ENCODE measurements at places on chromosomes 2 and 18.
A peak's percentile ranks its signal among the peaks of the same experiment; 100 is the strongest.

GRCh38 chr2:167388497-167388896 lies 500.2 kb downstream of the XIRP2 start:
- no peak for DNase-seq
- no peaks in the 10 kb centered on the region for H3K27me3 ChIP-seq
- H3K36me3 ChIP-seq, result no peaks in the 10 kb centered on the region

- no peaks in the 10 kb centered on the region for H3K36me3 ChIP-seq
- DNase-seq, result no peak
- H3K27ac ChIP-seq, result no peak overlapping the region
- H3K4me3 ChIP-seq, result no peak overlapping the region
- peaks cover 4% of the 10 kb centered on the region for H3K4me1 ChIP-seq
Observed at GRCh38 chr2:114651933-114652332, 209.5 kb downstream of the DPP10 start.

DNA sequence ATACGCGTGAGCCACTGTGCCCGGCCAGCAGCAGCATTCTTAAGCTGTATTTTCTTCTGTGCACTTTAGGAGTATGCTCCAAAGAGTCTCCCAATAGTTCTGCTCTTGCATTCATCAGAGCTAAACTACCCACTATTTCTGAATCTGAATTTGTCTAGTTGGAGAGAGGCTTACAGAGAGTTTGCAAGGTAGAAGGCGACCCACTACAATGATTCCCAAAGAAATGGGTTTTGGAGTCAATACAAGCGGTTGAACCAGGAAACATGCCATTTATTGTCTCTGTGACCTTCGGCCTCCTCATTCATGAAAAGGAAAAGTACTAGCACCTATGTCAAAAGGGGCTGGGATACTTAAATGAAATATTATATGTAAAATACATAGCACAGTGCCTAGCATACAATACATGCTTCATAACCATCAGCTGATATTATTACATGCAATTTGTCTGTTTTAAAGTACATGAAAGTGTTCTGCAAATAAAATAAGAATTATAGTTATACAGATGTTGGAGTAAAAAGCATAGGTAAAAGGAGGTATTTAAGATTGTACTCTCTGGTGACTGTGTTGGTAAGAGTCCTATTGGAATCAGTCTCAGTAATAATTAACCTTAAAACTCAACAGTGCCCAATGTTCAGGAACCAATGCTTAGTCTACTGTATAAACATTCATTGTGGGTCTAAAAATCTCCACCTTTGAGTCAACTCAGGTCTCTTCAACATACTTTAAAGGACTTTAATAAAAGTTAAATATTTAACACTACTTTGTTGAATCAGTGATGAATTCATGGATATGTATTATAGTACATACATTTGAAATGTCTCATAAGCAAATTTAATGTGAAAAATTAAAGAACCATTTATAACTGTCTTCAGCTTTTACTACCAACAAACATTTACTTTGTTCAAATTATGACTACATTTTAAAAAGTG lies 89.8 kb upstream of the GRB14 start:
- H3K4me3 ChIP-seq, result 0 out of 2 replicates have a peak overlapping the region, but pooled peaks have one; percentile 3
- H3K27ac ChIP-seq, result peak overlapping the region; percentile 40
- H3K27me3 ChIP-seq, result no peaks in the 10 kb centered on the region
- H3K36me3 ChIP-seq, result peaks cover 1% of the 10 kb centered on the region

GRCh38 chr2:210681491-210681890 lies 125.1 kb downstream of the CPS1 start:
- no peaks in the 10 kb centered on the region for H3K36me3 ChIP-seq
- H3K27ac ChIP-seq, result no peak overlapping the region
- no peak overlapping the region for H3K4me3 ChIP-seq
- H3K27me3 ChIP-seq, result no peaks in the 10 kb centered on the region
- no peak for DNase-seq

DNA sequence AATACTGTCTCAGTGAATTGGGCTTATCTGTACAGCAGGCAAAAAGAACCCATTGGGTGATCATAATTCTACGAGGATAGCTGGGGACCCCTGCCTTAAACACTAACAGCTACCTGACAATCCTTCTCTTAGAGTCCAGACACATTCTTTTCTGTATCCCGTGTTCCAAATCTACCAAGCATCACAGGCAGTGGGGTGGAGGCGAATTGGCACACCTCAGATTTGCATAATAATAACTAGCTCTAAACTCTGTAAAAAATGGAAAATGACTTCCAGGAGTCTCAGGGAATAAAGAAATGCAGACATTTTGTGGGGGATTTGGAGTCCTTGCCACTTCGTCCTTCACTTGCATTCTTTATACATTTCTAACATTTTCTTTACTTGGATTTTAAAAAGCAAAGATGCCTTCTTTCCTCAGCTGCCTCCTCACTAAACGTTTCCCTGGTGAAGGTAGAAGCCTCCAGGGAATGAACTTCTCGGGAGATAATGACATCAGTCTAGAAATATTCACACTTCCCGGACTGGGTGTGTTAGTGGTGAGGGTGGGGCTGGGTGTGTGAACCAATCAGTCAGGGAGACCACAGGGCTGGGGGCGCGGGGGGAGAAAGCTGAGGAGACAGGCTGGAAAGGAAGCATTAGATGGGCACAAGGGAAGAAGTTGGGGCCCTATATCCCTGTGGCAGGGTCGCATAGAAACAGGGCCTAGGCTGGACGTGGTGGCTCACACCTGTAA lies 59.1 kb upstream of the BOD1L2 start:
- no peak overlapping the region for H3K4me3 ChIP-seq
- DNase-seq, result no peak
- H3K27me3 ChIP-seq, result no peaks in the 10 kb centered on the region
- no peaks in the 10 kb centered on the region for H3K36me3 ChIP-seq
- no peaks in the 10 kb centered on the region for H3K4me1 ChIP-seq
- H3K27ac ChIP-seq, result no peak overlapping the region

- H3K36me3 ChIP-seq, result no peaks in the 10 kb centered on the region
- H3K27me3 ChIP-seq, result no peaks in the 10 kb centered on the region
- peak overlapping the region; percentile 12 for H3K27ac ChIP-seq
- DNase-seq, result no peak
- H3K4me1 ChIP-seq, result peaks cover 42% of the 10 kb centered on the region
Observed at GRCh38 chr2:15634846-15635490, 43.3 kb downstream of the DDX1 start.

DNA sequence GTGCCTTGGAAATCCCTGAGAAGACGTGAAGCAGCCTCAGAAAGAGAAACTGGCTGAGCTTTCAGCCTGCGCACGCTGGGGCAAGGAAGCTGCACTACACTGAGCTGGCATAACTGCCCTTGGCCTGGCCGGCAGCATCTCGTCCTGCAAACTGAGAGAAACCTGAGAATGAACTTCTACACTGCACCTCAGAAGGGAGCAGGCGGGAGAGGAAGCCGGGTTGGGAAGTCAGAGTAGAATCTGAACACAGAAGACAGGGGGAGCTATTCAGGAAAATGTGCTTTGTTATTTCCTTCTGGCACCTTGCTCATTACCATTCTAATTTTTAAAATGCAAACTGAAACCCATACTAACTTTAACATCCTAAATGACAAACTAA lies 70.9 kb downstream of the ZEB2 start:
- no peaks in the 10 kb centered on the region for H3K36me3 ChIP-seq
- peak; percentile 4 for DNase-seq
- H3K27ac ChIP-seq, result no peak overlapping the region

GRCh38 chr2:119283873-119284331 lies 60.3 kb downstream of the STEAP3 start:
- no peaks in the 10 kb centered on the region for H3K27me3 ChIP-seq
- H3K4me3 ChIP-seq, result no peak overlapping the region
- H3K27ac ChIP-seq, result no peak overlapping the region
- H3K4me1 ChIP-seq, result no peaks in the 10 kb centered on the region

DNA sequence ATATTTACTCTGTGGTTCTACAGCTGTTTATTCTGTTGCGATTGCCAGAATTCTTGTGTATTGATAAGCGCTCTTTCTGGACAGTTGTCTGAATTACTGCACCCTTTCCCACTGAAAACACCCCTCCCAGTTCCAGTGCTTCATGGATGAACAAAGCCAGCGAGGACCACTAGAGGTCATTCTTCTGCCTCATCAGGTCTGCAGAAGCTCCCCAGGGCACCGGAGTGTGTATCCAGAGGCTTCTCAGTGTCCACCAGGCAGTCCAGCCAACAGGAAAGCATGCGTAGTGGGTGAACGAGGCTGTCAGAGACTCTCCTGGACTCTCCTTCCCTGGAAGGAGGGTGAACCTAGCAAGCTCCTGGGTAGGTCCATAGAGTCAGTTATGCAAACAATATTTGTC lies 40.6 kb upstream of the INHBB start:
- no peak overlapping the region for H3K4me3 ChIP-seq
- no peaks in the 10 kb centered on the region for H3K4me1 ChIP-seq
- H3K36me3 ChIP-seq, result no peaks in the 10 kb centered on the region

- no peak overlapping the region for H3K4me3 ChIP-seq
- H3K27ac ChIP-seq, result peak overlapping the region; percentile 48
- DNase-seq, result peak; percentile 22
- H3K4me1 ChIP-seq, result peaks cover 13% of the 10 kb centered on the region
- no peaks in the 10 kb centered on the region for H3K27me3 ChIP-seq
Observed at GRCh38 chr2:28583899-28584553, 88.2 kb downstream of the PLB1 start.

DNA sequence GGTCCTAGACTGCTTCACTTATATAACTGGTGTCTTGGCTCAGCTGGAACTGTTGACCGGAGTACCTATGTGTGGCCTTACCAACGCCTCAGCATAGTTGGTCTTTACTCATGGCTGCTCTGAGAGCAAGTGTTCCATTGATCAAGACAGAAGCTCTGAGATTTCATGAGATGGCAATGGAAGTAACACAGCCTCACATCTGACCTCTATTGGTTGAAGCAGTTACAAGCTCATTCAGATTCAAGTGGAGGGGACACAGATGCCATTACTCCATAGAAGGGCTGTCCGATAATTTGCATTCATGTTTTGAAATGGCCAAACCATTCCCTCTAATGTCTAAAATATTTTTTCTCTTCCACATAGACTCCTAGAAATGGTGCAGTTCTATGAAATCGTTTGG lies 46.4 kb upstream of the STK39 start:
- no peak overlapping the region for H3K4me3 ChIP-seq
- no peak for DNase-seq
- no peaks in the 10 kb centered on the region for H3K27me3 ChIP-seq
- H3K4me1 ChIP-seq, result peaks cover 3% of the 10 kb centered on the region

All from Caco-2 (cell line).